ENCODE measurements at places on chromosomes 1 and 21.

- no peak for DNase-seq
Measured at GRCh38 chr1:26287033-26287711, 7.3 kb downstream of the SH3BGRL3 start.

DNA sequence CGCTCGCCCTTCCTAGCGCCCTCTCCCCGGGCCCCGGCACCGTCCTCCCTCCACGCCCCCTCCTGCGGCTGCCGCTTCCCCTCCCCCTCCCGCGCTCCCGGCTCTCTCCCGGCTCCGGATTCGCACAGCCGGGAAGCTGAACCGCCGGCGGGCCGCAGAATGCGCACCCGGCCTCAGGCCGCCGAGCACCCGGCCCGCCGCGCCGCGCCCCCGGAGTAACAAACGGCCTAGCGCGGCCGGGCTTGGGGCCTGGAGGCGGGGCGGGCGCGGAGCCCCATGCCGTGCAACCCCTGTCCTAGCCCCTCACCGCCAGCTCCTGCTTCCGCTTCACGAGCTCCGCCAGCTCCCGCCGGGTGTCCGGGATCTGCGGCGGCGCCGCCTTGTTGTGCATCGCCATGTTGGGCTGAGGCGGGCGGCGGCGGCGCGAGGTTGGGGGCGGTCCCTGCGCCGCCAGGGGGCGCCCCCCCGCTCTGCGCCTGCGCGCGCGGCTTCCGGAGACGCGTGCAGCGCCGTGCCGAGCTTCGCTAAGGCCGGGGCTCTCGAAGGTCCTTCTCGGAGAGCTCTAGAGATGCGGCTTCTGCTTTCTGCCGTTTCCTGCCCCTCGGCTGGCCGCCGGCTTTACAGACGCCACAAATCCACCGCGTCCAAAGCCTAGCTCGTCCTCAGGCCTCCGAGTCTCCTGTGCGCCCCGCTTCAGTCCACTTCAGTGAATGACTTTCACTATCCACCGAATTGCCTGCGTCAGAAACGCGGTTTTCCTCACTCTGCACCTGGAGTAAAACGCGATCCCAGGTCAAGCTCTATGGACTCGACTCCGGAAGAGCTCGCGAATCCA, at the start of gene MEAF6:
MEAF6 (minus strand) TSS at position 417 of the 835 bp plus-strand sequence; CDS start at position 397, 20 bp downstream.
- peak; percentile 97 for DNase-seq

DNA sequence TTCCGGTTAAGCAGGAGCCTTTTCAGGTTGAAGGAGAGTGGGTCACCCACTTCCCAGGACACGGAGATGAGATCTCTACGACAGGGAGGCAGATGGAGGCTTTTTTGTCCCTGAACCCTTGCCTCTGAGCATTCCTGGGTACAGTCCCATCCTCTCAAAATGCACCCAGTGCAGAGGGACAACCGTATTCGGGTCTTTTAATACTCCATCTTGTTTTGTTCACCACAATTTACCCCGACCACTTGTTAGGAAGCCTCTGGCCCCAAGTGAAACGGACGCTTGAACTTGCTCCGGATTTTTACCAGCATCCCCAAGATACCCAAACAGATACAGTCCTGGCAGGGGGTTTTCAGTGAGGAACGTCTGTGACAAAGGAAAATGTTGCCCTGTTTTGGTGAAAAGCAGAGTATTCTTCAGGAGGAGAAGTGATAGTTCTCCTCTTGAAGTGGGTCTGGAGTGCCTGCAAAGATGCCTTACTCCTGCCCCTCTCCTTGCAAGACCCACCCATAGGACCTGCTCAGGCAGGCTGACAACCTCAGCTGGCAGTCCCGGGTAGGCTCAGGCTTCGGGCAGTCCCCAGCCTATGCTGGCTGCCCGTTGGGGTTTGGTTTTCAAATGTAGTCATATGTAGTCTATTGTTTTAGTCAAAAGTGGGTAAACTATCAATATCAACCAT, 669 bp upstream of the ARL8A start:
- DNase-seq, result no peak

DNA sequence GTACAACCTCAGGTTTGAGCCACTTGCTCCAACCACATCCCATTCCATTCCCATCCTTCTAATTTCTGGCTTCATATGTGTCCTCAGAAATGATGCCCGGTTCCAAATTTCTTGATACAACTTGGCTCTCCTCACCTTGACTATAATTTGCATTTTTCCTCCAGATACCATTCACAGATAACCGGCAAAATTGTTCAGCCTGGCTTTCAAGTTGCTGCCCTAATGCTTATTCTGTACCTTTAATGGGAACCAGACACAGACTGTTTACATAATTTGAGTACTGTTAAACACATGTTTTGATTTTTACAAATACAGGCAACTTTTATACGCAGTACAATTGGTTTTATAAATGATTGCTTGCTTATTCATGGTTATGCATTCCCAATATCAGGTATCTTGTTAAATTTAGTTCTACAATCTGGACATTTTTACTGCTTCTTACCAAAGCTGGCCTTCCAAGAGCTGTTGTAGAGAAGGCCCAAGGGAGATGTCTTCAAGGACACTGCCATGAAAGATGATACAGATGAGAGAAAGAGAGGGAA, 649.5 kb upstream of the CAMK1G start:
- no peak for DNase-seq

- no peak for DNase-seq
Measured at GRCh38 chr1:195664628-195665027, 943.6 kb downstream of the KCNT2 start.

Data from D341Med (cell line).